Stimulated activated CD8-positive, alpha-beta memory T cell treated with anti-CD3 and anti-CD28 coated beads, Interleukin-2, amount 100 ng/mL, for 1 hour (primary cell): ENCODE measurements at places on chromosomes 2 and 18.

- DNase-seq: no peak
Observed at GRCh38 chr2:64551851-64552250, 27.7 kb downstream of the AFTPH start.

DNA sequence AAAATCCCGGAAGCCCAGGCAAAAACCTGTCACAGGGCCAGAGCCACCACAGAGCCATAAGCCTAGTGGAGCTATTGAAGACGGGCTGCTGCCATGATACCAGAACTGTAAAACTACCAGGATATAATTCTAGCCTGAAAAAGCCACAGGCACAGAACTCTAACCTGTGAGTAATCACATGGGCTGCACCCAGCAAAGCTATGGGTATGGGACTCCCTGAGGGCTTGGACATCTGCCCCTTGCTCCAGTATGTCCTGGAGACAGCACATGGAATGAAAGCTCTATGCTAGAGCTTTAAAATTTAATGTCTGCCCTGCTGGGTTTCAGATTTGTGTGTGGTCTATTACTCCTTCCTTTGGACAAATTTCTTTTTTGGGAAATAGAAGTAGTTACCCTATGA is 2183.6 kb upstream of the CELF4 start:
- no peak for DNase-seq

- DNase-seq: no peak
Observed at GRCh38 chr2:18848646-18849045, 259.3 kb upstream of the NT5C1B start.

DNA sequence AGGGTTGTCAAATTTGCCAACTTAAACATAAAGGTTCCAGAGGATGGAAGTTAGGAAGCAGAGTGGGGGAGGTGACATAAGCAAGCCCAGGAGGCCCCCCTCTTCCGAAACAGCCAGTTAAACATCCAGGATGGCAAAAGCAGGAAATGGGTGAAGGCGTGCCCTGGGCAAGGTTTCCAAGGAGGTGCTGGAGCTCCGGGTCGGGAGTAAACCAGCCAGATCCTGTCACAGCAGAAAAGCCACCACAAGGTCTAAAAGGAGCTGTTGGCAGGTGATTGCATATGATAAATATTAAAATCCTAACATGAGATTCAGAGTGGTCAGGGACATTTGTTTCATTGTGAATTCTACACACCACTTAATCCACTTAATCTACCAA is 572.2 kb upstream of the SALL3 start:
- DNase-seq: no peak

DNA sequence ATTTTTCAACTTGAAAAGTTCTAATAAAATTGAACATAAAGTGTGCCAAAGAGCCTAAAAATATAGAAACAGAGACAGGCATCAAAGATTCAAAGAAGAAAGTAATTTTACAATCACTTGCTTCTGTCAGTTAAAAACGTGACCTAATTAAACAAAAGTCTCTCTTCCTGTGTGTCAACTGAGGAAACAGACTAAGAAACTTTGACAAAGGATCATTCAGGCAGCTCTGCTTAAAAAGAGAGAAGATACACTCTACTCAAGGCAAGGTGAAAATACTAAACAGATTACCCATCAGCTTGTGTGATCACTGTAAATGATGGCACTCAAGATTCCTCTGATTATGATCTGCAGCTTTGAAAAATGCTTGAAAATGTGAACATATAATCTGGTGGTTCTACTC is 47.8 kb downstream of the DYM start:
- DNase-seq: no peak

GRCh38 chr2:149132901-149133300 is 94.4 kb downstream of the LYPD6B start:
- DNase-seq: no peak

- no peak for DNase-seq
Observed at GRCh38 chr2:230205034-230205433, 14.8 kb downstream of the SP110 start.

DNA sequence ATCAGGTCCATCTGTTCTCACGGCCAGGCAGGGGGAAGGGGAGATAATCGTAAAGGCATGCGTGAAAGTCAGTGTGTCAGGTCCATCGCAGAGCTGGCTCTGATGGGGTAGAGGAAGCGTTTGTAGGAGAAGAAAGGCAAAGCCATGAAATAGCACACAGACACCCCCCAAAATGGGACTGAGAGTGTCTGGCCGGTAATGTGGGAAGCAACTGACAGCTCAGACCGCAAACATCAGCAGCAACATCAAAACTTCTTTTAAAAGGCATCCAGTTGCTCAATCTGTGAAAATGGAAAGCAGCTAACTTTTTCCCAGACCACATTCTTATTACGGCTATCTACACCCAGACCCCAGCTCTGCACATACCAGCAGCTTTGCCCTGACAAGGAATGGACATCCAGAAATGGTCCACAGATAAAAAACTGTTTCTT is 232.6 kb downstream of the EN1 start:
- DNase-seq: no peak

DNA sequence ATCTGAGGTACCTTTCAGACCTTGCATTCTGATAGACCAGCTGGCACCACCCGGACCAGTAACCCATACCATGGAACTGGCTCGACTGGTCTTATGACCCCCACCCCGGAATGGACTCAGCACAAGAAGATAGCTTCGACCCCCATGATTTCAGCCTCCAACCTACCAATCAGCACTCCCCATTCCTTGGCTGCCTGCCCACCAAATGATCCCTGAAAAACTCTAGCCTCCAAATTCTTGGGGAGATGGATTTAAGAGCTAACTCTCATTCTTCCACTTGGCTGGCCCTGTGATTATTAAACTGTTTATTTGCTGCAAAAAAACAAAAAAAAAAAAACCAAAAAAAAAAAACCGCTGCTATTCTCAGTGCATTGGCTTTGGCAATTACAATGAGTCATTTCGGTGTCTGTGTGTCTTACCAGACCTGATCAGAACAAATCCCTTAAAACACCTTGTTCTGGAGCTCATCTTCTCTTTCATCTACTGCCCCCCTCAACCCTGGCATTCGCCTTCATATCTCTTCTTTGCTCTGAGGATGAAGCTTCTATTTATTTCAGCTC is 60.1 kb upstream of the KIF5C start:
- no peak for DNase-seq

- no peak for DNase-seq
Observed at GRCh38 chr18:8107426-8107825, 501.8 kb upstream of the RAB12 start.

GRCh38 chr2:229342376-229342775 is 71.3 kb upstream of the PID1 start:
- DNase-seq: no peak
